Hepatic stellate cell (primary cell): ENCODE measurements at places on chromosomes 5 and 9.

DNA sequence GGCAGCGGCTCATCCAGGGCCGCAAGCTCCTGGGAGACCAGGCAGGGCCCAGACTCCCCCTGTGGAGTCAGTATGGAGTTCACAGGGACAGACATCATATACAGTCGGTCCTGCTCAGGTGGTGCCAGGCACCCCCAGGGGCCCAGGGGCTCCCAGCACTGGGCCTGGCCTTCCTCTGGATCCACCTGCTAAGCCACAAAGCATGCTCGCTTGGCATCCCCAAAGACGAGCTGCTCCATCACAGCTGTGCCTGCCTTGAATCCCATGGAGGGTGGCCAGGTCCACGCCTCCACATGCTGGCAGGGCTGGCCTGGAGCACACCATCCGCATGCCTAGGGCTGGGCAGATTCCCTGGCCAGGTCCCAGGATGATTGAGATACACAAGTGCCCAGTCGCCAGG, 4.6 kb downstream of the BICD2 start:
- no peak for DNase-seq

DNA sequence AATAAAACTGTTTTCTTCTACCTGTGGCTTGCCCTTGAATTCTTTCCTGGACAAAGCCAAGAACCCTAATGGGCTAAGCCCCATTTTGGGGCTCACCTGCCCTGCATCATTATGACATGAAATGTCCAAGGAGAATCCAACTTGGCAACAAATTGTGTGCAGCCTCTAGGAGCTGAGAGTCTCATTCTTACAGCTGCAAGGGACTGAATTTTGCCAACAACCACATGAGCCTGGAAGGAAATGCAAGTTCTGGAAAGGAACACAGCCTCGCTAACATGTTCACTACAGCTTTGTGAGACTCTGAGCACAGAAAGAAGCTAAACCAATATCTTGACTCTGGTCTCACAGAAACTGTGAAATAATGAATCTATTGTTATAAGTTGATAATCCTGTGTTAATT, 94.8 kb upstream of the CDH12 start:
- no peak for DNase-seq

DNA sequence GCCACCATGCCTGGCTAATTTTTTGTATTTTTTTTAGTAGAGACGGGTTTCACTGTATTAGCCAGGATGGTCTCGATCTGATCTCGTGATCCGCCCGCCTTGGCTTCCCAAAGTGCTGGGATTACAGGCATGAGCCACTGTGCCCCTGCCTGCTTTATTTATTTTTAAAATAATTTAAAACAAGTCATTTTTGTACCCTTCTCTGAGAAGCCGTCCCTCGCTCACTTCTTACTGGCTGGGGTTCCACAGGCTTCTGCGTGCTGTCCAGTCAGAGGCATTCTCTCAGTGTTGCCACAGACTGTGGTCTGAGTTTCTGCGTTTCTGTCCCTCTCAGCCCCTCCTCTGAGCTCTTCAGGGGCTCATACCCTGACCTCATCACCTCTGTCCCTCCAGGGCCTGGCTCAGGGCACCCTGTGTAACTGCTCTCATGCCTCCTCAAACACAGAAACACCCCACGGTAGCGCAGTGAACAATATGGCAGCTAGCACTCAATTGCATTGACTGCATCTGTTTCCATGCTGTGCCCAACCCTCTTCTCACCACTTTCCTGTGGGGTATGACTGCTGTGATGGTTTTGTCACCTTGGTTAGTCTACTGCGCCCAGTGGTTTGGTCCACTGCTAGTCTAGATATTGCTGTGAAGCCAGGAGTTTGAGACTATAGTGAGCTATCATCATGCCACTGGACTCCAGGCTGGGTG, 44.3 kb upstream of the SH3PXD2B start:
- no peak for DNase-seq

DNA sequence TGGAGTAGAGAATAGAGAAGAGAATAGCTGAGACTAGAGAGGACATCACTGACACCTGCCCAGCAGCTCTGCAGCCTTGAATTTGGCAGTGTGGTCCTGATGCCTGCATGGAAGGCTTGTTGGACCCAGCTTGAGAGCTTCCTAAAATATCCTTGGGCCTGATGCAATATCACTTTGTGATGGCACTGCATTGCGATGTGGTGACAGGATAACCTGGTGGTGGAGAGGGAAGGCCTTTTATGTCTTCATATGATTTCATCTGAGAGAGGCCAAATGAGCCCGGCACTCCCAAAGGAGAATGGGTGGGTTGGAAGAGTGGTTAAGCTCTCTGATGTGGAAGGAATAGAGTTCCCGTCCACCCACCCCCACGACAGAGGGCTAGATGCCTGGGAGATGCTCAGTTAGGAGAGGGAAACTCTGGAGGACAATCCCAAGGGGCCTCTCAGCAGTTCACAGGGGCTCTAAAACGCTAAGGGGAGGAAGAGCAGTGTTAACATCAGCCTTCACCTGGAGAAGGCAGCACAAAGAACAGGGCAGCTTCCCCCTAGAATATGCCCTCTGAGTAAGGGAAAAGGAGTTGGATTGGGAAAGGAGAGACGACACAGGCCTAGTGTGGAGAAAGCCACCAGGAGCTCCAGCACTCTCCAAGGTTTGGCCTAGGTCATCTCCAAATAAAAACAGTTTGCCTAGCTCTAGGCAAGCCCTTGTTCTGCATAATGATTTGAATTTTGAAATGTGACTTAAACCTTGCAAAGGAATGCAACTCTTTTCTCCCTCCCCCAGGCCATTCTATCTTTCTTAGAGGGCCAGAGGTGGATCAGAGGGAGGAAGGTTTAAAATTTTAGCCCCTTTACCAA, 99.8 kb upstream of the SSBP2 start:
- DNase-seq = no peak

DNA sequence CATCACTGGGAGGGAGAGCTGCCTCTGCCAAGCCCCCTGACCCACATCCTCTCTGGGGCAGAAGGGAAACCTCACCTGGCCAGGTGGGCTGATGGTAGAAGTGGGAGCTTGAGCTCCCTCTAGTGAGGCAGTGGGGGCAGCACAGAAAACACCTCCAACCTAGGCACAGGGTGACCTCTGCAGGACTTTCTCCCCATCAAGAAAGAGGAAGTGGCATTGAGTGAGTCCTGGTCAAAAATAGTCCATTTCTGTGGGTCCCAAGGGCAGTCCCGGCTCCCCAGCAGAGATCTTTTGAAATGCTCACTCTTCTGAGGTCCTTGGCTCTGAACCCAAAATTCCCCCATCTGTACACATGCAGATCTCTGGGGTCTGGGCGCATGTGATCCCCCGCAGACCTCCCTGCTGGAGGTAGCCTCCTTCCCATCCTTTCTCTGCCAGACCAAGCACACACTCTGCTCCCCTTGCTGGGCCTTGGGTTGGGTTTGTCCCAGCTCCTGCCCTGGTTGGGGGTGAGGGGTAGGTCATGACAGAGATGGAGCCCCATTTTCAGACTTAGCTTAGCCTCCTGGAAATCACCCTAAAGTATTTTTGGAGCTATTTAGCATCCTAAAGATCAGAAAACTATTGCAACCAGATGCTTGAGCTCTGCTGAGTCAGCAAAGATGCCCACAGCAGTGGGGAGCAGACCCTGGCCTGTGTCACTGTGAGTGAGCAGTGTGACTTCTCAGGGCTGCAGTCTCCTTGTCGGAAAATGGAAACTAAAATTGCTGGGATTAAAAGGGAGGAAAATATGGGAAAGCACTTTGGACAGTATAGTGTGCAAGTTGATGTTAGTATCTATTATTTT, 41.6 kb upstream of the LCP2 start:
- DNase-seq = no peak

- no peak for DNase-seq
Measured at GRCh38 chr9:115373710-115374045, 255.7 kb upstream of the TNC start.

DNA sequence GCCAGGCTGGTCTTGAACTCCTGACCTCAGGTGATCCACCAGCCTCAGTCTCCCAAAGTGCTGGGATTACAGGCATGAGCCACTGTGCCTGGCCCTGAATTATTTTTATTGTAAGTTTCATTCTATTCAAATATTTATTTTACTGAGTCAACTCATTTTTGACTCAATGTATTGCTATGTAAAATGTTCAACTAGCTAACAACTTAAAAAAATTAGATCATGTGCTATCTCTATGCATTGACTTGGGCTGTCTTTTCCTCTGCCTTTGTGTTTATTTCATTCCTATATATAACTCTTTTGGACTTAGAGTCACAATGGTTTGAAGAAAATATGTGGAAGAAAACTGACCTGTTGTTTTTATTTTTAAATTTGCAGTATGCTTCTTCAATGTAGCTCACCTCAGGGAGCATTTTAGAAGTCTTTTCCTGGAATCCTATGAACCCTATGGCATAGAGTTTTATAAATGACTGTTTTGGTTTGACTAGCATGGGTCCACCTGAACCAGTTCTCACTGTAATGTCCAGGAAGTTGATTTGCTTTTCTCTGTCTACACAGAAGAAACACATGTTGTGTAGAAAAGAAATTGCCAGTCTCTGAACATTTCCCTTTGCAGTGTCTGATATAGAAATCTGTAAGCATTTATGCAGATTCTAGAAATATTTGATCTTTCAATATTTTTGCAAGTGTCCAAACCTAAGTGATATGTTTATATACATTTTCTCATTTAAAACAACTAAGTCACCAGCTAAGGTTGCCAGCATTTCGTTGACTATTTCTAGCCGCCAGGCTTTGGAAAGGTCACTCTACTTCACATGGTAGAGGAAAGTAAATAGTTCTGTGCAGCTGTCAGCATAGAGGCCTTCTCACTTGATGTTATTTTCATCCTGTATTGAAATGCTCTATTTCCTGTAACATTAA, 138.8 kb downstream of the PCSK1 start:
- no peak for DNase-seq

GRCh38 chr9:135471791-135472640, 7.6 kb upstream of the PPP1R26 start:
- no peak for DNase-seq

GRCh38 chr9:36399980-36400331, at the start of gene RNF38:
Gene RNF38 (minus strand): TSS chr9:36400269. CDS start chr9:36400108, 161 bp downstream.
- no peak for DNase-seq

GRCh38 chr9:72440378-72440777, 75.4 kb upstream of the ZFAND5 start:
- no peak for DNase-seq

DNA sequence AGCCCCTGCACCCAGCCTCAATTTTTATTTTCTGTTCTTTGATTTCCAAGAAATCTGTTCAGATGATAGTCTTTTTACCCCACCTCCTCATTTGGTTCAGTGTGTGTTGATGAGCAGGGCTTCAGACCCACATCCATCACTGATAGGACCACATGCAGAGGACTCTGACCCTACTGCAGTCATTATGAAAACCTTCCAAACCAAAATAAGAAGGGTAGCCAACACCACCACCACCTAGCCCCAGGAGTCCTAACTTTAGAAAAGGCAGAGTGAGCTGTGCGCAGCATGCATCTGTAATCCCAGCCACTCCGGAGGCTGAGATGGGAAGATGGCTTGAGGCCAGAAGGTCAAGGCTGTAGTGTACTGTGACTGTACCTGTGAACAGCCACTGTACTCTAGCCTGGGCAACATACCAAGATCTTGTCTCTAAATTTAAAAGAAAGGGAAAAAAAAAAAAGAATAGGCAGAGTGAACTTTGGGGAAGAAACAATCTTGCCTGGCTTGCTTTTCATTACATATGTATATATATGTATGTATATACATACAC, 13.0 kb downstream of the CDKN2AIPNL start:
- no peak for DNase-seq

GRCh38 chr5:149216496-149216895, 55.2 kb upstream of the AFAP1L1 start:
- DNase-seq = no peak

DNA sequence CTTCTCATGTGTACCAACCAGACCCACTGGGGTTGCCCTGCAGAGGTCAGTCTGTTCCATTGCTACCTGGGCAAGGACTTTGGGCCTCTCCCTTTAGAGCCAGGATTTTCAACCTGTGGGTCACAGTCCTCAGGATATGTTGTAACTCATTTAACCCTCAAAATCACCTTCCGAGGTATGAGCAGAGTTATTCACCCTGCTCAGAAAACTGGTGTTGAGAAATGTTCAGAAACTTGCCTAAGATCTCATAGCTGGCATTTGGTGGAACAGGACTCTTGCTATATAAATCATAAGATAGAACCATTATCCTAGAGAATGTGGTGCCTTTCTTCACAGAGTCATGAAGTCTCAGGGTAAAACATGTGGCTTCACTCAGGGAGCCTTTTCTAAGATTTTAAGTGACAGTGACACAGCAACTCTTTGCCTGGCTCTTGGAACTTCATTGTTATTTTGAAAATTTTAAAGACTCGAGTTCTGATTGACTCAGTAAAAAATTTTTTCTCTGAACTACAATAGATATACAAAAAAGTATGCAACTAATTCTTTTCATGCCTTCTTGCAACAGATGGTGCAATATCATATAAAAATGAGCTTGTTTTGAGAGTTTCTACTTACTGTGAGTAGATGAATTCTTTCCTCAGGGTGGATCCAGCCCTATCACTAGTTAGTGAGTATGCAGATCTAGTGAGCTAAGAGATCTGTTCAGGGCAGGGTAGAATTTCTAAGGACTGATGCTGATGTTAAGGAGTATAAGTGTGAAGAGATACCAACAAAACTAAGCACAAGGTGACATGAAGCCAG, 29.5 kb downstream of the CAST start:
- DNase-seq = no peak

DNA sequence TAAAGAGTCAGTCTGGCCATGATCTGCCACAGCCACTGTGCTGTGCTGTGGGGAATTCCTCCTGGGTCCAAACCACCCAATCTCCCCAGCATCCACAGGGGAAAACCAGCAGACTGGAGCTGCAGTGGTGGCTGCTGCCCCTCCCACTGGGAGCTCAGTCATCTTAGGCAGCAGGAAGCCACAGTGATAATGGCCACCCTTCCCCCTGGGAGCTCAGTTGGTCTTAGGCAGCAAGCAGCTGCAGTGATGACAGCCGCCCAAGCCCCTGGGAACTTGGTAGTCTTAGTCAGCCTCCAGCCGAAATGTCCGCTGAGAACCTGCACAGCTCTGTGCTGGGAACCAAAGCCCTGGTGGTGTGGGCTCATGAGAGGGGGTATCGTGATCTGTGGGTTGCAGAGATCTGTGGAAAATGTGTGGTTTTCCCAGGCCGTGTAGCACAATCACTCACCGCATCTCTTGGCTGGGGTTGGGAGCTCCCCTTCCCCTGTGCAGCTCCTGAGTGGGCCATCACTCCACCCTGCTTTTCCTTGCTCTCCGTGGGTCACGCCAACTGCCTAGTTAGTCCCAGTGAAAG, 38.4 kb upstream of the SMIM15 start:
- no peak for DNase-seq

- no peak for DNase-seq
Measured at GRCh38 chr5:119631660-119632059, 2.3 kb downstream of the FAM170A start.

GRCh38 chr5:125914471-125914870, 508.7 kb upstream of the GRAMD2B start:
- DNase-seq = no peak

GRCh38 chr5:153959134-153959957, 79.4 kb downstream of the FAM114A2 start:
- peak; percentile 74 for DNase-seq

- DNase-seq = no peak
Measured at GRCh38 chr5:109695005-109695926, 5.5 kb downstream of the MAN2A1 start.

- peak; percentile 66 for DNase-seq
Measured at GRCh38 chr5:173327084-173327947, 898 bp downstream of the STC2 start.

GRCh38 chr5:103397739-103398581, 139.4 kb downstream of the MACIR start:
- DNase-seq = no peak
